ENCODE measurements at places on chromosomes 16 and 17.

GRCh38 chr17:77882481-77883212, 75.9 kb upstream of the TNRC6C start:
- no peak for DNase-seq

DNA sequence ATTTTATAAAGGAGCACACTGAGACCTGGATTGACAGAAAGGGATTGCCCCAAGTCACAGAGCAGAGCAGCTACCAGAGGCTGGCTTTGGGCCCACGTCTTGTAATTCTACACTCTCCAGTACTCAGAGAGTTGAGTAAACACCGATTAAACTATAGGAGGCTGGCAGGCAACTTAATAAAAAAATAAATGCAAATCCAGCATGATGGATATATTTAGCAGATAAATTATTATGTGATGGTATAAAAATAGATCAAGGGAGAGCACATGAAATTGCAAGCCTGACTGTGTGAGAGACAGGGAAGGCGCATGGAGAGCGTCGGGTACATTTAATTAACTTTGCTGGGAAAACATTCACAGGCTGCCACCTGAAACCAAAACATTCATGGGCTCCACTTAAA, 87.7 kb upstream of the CCL2 start:
- DNase-seq: peak; percentile 41

GRCh38 chr16:17334096-17334495, 136.7 kb downstream of the XYLT1 start:
- no peak for DNase-seq

- DNase-seq: no peak
Observed at GRCh38 chr17:41073676-41074075, 8.0 kb upstream of the KRTAP2-4 start.

GRCh38 chr17:19238167-19238505, 970 bp downstream of the EPN2 start:
- DNase-seq: peak; percentile 46

- peak; percentile 35 for DNase-seq
Observed at GRCh38 chr17:41329279-41329948, 13.9 kb upstream of the KRTAP17-1 start.

- DNase-seq: no peak
Observed at GRCh38 chr16:31079342-31079944, 5.2 kb downstream of the ZNF646 start.

DNA sequence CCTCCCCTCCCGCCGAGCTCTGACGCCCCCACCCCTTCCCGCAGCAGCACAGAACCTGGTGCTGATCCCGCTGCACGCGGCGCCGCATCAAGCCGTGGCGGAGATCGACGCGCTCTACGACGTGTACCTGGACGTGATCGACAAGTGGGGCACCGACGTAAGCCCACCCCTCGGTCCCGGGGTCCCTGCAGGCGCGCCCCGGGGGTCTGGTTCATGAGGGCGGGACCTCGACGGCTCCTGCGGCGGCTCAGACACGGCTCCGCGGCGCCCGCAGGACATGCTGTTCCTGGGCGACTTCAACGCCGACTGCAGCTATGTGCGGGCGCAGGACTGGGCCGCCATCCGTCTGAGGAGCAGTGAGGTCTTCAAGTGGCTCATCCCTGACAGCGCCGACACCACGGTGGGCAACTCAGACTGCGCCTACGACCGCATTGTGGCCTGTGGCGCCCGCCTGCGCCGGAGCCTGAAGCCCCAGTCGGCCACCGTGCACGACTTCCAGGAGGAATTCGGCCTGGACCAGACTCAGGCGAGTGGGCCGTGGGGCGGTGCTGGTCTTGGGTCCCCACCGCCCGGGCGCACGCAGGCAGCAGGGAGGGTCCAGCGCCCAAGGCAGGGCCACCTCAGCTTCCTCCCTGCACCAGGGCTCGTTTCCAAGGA, 1.4 kb downstream of the DNASE1L2 start:
- no peak for DNase-seq

DNA sequence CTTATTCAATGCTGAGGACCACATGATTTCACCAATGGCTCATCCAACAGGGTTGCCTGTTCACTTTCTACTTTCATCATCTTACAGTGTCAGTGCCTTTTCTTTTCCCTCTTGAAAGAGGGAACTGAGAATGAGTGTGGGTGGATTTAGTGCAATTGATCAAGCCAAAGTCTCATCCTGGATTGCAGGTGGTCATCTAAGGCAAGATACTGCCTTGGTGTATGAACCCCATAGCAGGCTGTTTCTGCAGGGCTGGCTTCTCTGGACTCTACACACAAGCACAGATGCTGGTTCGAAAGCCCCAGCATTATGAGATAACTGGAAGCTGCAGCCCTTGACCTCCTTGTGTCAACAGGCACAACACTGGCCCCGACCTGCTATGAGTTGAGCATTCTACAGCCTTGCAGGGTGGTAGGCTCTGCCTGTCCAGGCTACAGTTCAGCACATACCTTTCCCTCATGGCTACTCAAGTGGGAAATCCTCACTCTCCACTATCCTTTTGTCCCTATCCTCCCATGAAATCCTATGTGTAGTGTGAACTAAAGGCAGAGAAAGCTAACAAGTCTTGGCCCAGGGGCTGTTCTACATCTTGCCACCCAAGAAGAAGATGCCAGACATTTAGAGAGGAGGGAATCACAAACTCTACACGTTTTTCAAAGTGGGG, 358.7 kb downstream of the SLC39A11 start:
- DNase-seq: no peak

GRCh38 chr16:73846007-73846330, 450.6 kb upstream of the PSMD7 start:
- DNase-seq: no peak

DNA sequence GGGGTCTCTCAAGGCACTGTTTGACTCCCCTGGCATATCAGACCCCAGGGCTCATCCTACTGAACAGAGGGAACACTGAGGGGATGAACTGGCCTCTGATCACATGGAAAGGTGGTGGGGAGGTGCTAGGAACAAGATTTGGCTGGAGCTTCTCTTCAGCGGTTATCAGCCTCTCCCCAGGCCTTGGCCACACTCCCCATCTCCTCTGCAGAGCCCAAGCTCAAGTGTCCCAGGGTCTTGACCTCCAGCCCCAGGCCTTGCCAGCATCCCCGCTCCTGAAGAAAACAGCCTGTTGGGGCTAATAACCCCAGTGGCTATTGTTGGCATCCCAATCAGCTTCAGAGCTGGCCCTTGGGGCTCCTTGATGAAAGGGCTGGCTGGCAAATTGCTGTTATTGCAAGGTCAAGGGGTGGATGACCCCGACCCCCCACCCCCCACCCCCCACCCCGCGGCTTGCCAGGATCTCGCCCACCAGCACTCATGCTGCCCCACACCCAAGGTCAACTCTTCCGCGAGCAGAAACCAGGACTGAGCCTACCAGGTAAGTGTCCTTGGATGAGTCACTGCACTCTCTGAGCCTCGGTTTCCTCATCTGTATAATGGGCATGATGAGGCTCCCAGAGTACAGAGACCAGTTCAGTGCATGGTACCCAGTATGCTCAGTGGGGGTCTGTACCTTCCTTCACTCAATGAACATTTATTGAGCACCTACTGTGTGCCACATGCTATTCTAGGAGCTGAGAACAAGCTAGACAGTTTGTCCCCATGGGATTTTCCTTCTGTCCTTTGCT, 18.8 kb upstream of the FAM83G start:
- DNase-seq: no peak

DNA sequence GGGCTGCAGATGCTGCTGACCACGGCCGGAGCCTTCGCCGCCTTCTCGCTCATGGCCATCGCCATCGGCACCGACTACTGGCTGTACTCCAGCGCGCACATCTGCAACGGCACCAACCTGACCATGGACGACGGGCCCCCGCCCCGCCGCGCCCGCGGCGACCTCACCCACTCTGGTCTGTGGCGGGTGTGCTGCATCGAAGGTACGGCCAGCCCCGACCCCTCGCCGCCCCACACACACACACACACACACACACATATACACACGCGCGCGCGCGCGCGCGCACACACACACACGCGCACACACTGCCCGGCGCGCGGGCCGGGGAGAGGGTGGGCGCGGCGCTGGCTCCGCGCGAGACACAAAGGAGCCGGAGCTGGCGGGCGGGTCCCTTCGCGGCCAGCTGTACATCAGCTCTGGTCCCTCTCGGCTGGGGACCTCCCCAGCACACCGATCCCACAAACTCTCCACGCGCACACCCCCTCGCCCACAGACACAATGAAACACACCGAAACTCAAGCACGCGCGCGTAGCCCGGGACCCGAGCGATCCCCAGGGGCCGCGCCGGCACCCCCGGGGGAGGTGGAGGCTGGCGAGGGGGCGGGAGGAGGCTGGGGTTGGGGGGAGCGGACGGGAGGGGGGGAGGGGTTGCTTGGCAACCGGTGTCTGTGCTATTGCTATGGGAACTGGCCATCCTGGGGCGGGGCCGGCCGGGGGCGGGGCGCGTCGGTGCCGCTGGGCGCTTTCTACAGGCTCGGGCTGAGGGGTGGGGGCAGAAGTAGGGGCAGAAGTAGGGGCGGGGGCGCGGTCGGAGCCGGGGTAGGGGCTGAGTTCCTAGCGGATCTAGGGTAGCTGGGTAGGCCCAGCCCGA, 658 bp downstream of the CACNG4 start:
- peak; percentile 65 for DNase-seq

GRCh38 chr17:38919316-38920078, 5.9 kb upstream of the LASP1NB start:
- DNase-seq: no peak

DNA sequence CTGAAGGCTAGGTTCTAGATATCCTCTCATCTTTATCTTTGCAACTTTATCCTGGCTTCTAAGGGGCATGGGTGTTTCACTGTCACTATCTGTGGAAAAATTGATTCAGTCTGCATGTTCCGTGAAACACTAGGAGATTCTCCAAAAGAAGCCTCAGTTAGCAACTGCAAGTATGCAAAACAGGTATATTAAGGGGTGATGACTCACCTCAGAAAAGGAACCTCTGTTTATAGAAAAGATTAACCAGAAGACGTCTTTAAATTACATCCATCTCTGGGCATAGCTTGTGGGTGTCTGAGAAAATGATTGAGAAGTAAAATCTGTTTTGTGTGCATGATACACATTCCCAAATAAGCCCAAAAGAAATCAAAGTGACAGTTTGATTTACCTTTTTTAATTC, 353.8 kb upstream of the HSBP1 start:
- DNase-seq: no peak

DNA sequence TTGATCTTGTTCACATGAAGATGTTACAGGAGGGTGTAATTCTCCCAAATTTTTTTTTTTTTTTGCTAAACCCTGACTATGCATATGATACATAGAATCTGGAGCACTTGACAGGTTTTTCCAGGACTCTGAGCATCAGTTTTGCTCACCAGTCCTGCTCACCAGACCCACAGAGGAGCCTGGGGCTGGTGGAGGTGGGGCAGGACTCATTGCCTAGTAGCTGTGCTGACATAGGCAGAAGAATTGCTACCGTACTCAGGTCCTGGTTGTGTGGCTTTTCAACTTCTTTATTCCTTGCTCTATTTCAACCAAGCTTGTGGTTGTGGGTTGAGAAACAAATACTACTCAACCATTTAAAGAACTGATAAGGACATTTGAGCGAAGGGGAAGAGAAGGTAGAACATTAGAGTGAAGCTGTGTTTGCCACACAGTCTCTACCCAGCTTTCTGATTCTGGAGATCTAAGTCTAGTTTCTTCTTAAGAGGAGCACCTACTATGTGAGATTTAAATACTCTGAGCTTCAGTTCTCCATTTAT, 212.4 kb downstream of the UTP18 start:
- no peak for DNase-seq

DNA sequence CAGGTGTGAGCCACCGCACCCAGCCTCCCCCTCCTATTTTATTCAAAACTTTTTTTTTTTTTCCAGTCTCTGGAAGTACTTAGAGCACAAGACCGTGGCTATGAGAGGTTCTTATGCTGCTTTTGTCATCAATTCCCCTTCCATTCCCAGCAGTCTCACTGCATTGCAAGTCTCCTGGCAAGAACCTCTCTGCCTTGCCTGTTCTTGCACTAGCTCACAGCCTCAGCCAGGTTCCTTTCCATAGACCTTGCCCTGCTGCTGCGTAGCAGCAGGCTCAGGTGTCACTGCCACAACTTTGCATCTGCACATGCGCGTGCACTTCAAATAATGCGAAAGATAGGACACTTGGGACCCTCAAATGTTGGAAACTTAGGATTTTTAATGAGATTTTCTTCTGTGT, 15.6 kb downstream of the ATP6V0A1 start:
- DNase-seq: no peak

DNA sequence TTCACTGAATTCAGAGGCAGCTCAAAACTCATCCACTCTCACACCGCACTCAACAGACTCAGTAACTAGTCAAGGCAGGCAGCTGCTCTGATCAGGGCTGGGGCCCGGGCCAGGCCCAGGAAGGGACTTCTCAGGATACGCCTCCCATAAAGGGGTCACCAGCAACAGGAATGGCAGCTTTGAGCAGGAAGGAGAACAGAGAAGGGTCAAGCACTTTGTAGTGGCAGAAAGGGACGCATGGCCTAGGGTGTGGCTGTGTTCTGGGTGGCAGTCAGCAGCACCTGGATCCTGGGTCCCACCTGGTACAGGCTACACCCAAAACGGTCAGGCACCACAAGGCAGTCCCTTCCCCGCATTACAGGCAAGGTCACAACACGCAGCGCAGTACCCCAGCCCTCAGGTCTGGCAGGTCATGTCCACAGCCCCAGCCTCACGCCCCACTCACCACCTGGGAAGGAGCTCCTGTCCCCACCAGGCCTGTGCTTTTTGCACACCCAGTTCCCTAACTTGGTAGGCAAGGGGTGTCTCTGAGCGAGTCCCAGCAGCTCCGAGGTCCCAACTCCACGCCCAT, 99.7 kb downstream of the ZNF778 start:
- DNase-seq: no peak

DNA sequence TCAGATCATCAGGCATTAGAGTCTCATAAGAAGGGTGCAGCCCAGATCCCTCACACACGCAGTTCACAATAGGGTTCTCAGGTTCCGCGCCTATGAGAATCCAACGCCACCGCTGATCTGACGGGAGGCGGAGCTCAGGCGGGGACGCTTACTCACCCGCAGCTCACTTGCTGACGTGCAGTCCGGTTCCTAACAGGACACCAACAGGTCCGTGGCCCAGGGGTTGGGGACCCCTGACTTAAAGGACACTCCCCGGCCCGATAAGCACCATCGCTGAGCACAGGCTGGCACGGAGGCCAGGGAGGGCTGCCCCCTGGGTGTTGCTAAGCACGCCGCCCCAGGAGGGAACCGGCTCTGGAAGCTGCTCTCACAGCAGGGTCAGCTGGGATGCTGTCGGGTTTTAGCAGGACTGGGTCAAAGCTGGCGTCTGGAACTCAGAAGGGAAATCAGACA, 30.1 kb upstream of the BAHCC1 start:
- DNase-seq: peak; percentile 89

Data from prostate gland (tissue), 2 donors.